ENCODE measurements at places on chromosomes 4 and X.

DNA sequence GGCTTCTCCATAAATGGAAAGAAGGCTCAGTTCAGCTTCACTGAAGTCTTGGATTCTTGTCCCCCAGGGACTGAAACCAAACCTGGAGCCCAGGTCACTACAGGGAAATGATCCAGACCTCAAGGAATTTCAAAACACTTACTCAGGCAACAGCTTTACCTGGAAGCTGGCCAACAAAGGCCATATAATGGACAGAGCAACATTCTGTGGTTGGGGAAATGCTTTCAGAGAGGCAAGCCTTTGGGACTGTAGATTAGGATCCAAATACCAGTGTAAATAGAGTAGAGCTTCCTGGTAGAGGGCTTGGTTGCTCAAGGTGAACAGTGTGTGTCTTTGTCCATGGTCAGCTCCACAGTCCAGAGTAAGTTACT, 57.0 kb upstream of the PROM1 start:
- DNase-seq = no peak

- no peak for DNase-seq
Measured at GRCh38 chr4:173415885-173416653, 17.2 kb upstream of the SCRG1 start.

DNA sequence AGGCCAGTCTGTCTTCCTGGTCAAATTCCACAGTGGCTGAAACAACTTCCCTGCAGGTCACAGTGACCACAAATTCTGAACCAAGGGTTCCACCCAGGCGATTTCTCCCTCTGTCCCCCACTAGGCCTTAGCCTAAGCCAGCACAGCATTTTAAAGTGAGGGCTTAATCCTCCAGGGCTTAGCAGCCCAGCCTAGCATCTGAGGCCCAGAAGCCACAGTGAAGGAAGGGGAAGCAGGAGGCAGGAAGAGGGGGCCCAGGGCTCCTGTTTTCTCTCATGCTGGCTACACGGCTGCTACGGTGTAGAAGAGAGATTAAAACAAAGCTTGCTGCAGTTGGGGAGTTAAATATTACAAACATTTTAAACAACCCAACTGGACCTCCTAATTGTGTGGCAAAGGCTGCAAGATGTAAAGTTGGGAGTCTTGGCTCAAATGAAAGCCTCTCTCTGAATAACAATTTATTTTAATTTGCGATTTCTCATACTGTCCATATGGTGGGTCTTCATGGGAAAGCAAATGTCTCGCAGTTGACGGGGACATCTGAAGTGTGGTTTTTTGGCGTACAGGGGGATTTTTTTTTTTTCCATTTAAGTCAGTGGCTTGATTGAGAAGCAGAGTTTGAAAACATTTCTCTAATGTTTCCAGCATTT, 170.8 kb upstream of the RAI2 start:
- no peak for DNase-seq

DNA sequence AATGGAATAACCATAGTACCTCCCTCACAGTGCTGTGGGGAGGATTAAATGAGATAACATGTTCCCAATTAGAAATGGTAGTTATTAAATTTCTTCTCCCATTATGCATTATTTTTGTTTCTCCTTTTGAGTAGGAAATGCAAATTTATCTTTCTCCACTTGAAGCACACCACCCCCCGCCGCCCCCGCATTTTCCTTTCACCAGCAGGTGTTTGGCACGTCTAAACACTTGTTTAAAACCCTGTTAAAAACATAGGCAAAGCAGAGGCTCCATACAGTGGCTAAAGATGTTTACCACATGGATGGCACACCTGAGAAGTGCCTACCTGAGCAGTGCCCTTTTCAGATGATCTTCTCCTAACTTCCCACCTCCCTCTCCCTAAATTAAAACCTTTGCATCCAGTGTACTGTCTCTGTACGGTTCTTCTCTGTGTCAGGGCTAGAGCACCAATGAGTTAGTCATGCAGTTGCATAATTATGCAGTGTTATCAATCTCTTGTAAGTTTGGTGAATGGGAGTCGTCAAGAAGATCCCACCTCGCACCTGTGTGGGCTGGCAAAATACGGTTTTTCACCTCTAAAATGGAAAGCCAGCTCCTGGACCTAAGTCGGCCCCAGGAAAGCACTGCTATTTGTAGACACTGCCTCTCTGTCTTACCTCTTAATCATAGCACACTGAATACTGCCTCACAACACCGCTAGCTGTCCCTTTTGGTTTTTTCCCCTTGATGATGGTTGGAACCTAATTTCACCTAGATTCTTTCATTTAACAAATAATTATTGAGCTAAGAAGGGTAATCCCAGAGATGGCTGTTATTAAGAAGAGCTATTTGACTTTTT, 122.0 kb downstream of the CT47B1 start:
- DNase-seq = peak; percentile 25

GRCh38 chrX:109268340-109268739, 213.5 kb downstream of the GUCY2F start:
- no peak for DNase-seq

DNA sequence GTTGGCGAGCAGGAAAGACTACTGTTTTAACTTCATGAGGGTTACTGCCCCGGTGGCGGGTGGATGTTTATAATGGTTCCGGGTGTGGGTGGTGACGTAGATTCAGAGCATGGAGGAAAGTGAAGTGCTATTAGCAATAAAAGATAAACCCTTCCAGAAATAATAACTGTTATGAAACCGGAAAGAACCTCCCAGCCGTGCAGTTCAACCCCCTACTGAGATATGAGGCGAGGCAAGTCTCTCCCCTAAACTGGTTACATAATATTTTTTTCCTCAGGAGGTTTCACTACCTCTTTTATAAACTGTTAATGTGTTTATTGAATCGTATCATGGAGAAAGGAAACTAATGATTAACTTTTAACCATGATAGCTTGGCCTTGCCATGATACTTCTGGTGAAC, 33.9 kb upstream of the STIM2 start:
- DNase-seq = no peak

DNA sequence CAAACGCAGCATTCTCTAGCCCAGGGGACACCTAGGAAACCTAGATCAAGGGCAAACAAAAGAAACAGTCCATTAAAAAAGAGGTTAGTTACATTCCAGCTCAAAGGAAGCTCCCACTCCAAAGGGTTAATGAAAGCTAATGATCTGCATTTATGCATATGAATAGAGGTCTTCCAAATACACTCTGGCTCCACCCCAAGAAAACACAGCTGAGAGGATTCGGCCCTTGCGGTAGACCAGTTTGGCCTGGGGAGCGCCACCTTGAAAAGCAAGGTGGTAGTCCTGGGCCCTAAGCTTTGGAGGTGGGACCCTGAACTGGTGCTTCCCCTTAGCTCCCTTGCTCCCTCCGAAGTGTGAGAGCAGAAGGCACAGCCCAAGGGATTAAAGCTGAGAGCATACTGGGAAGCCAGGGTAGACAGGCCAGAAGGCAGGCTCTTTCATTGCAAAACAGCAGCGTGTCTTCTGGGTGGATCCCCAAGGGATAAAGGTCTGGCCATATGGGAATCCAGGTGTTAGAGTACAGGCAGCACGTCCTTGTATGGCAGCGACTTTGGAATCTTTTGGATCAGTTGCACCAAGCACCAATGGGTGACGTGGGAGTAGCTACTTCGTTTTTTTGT, 3.7 kb downstream of the GABRQ start:
- no peak for DNase-seq

DNA sequence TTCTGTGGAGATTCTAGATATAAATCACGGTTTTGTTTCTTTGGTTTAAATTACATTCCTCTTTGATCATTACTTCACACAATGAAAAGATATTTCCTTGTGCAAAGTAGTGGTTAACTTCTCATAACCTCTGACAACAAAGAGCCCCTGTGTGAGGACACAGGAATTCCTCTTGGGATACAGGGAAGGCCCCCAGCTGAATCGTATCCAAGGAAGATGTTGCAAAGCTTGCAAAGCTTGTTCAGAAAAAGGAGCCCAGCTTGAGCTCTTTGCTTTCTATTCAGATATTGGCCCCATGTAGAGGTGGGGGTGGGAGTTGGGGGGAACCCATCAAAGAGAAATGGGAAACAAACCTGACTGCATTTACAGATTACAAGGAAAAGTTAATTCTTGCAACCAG, 145.7 kb downstream of the RELL1 start:
- DNase-seq = no peak

- DNase-seq = no peak
Measured at GRCh38 chrX:42804524-42804923, 26.6 kb upstream of the PPP1R2C start.

- DNase-seq = no peak
Measured at GRCh38 chr4:26425953-26426352, 64.3 kb downstream of the CCKAR start.
